ENCODE measurements at places on chromosomes 1 and 21.

- no peak overlapping the region for H3K4me3 ChIP-seq
- no peak for DNase-seq
- H3K36me3 ChIP-seq, result no peaks in the 10 kb centered on the region
Measured at GRCh38 chr1:171196351-171196750, 11.3 kb downstream of the FMO2 start.

DNA sequence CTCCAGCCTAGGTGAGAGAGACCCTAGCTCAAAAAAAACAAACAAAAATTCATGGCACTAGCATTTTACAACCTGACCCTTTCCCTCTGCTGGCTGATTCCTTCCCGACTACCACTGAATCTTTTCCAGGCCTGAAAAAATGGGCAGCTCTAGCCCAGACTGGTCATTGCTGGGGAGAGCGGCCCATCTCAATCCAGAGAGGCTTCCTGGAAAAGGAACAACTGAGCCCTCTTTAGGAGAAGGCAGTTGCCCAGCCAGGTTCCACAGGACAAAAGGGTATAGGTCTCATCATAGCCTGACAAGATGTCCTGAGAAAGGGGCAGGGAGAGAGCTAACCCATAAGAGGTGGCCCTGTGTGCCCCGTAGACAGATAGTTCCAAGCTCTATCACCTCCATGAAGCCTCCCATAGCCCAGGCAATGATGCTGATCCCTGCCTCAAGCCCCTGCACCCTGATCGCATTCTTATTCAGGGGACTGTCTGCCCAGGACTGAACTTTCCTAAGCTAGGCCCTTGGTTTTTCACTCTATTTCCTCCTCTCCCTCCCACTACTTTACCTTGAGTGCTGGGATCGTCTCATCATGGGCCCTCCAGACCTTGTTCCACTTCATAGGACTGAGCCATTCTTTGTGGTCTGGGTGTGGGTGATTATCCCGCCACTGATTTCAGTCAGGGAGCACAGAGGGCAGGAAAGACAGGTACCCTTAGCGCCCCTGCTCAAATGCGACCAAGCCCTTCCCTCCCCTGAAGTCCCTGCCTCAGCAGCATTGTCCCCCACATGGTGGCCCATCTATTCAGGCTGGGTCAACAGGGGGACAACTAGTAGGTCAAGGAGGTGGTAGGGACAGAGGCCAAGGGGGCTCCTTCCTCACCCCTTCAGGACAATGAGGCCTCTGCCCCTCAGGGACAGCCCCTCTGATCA is 18.2 kb downstream of the RHBG start:
- H3K36me3 ChIP-seq, result no peaks in the 10 kb centered on the region
- H3K4me3 ChIP-seq, result peak overlapping the region; percentile 30
- H3K27ac ChIP-seq, result no peak overlapping the region
- no peak for DNase-seq
- H3K4me1 ChIP-seq, result peaks cover 7% of the 10 kb centered on the region

DNA sequence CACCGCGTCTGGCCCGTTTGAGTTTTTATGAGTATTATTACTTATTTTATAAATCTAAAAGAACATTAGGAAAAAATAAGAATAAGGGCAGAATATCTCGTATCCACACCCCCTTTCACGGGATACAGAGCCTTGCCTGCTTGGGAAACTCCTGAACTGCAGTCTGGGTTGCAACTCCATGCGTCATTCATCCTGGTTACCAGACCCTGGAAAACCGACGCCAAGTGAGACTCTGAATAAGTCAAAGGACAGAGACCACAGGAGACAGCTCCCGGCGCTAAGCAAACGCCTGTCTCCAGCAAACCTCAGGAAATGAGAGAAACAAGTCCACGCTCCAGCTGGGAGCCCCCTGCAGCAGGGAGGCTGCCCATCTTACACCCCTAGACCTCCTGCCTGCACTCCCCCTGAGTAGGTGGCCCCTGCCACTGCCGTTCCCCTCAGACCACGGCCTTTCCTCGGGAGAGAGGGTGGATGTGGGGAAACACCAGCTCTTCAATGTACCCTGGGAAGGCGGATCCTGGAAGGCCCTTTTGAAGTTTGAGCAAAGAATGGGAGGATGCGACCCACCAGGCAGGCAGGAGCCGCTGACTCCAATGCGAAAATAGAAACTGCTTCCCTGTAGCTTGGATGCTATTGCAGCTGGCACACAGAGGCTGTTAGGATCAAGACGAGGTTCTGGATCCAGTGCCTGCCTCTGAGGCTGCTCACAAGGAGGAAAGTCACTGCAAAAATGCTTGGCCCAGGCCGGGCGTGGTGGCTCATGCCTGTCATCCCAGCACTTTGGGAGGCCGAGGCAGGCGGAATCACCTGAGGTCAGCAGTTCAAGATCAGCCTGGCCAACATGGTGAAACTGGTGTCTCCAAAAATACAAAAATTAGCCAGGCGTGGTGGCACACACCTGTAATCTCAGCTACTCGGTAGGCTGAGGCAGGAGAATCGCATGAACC is 37.7 kb upstream of the GPR157 start:
- H3K36me3 ChIP-seq, result no peaks in the 10 kb centered on the region
- peaks cover 45% of the 10 kb centered on the region for H3K4me1 ChIP-seq
- H3K27ac ChIP-seq, result peak overlapping the region; percentile 15
- DNase-seq, result no peak
- no peaks in the 10 kb centered on the region for H3K27me3 ChIP-seq

DNA sequence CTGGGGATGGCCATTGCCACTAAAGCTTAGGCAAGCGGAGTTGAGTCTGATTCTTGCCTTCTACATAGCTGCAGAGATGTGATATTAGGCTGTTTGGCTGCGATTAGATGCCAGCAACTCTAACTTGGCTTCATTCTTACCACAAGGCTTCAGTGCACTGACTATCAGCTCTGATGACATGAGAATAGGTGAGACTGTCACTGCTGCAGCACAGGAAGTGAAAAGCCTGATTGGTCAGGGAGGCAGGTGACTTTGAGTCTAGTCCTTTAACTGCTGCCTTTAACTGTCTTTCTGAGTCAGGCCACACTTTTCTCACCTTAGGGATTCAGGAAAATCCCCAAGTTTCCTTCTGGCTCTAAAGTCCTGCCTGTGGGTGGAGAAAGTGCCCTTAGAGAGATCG is 14.1 kb upstream of the PLXNA2 start:
- no peak overlapping the region for H3K27ac ChIP-seq
- no peaks in the 10 kb centered on the region for H3K4me1 ChIP-seq
- H3K4me3 ChIP-seq, result no peak overlapping the region
- no peaks in the 10 kb centered on the region for H3K27me3 ChIP-seq

DNA sequence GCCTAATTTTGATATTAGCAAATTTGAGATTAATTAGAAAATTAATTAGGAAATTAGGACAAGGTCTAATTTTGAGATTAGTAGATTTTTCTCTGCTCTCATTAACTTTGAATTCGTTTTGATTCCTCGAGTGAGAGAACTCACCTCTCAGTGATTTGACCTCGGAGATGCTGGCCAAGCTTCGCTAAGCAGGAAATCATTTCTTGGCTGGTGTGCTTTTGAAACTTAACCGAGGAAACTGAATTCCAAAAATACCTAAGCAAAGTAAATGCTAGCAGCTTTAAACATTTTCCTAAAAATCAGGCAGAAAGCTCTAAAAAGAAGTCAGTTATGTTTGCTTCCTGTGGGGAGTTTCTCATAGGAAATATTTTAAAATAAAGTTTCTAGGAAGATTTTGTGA is 34.9 kb downstream of the CDC14A start:
- H3K4me3 ChIP-seq, result no peak overlapping the region
- DNase-seq, result no peak
- peaks cover 9% of the 10 kb centered on the region for H3K36me3 ChIP-seq
- no peaks in the 10 kb centered on the region for H3K27me3 ChIP-seq

DNA sequence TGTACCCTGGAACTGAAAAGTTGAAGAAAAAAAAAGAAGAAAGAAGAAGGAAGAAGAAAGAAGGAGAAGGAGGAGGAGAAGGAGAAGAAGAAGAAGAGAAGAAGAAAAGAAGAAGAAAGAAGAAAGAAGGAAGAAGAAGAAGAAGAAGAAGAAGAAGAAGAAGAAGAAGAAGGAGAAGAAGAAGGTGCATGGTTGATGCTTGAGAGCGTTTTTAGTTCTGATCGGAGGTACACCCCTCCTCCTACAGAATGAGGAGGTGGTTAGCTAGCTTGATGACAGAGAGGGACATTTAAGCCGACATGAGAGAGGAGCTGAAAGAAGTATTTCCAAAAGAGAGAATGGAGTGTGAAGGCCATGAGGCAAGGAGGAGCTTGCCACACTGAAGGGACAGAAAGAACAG is 5.6 kb upstream of the ZNF362 start:
- no peaks in the 10 kb centered on the region for H3K36me3 ChIP-seq
- peaks cover 16% of the 10 kb centered on the region for H3K4me1 ChIP-seq
- H3K27me3 ChIP-seq, result no peaks in the 10 kb centered on the region
- no peak overlapping the region for H3K27ac ChIP-seq

- no peaks in the 10 kb centered on the region for H3K4me1 ChIP-seq
- DNase-seq, result peak; percentile 11
- no peaks in the 10 kb centered on the region for H3K27me3 ChIP-seq
- no peaks in the 10 kb centered on the region for H3K36me3 ChIP-seq
Measured at GRCh38 chr1:182347019-182347418, 44.6 kb downstream of the GLUL start.

DNA sequence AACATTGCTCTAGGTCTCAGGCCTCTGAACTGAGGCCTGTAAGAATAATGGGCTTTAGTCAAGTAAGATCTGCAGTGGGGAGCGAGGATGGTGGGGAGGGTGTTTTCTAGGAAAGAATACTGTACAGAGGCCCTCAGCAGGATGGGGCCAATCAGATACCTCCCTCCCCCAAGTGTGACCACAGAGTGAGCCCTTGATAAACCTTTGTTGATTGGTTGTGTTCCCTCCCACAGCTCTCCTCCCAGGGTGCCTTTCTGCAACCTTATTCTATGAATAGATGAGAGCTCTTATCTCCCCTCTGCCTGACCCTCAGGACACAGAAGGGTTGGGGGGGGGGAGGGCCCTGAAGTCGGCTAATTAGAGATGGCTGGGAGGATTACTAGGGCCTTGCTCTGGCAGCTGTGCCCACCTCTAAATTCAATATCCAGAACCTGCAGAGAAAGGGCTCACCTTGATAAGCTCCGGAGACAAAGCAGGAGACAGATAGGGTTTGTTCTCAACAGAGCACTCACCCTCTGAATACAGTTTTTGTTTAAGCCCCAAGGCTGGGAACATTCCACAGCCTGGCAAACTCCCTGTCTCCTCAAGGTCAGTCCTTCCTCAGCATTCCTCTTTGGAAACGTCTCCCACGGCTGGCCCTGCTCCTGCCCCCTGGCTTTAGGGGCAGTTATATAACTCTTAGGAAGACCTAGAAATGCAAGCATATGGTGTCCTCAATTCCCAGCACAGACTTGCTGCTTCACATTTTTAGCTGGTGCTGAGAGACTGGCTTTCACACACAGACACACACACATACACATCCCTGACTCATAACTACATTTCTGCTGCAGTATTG is 42.9 kb downstream of the ATP1A1 start:
- DNase-seq, result no peak
- H3K27ac ChIP-seq, result peak overlapping the region; percentile 10
- peaks cover 29% of the 10 kb centered on the region for H3K4me1 ChIP-seq
- H3K27me3 ChIP-seq, result no peaks in the 10 kb centered on the region
- no peaks in the 10 kb centered on the region for H3K36me3 ChIP-seq
- H3K4me3 ChIP-seq, result no peak overlapping the region

DNA sequence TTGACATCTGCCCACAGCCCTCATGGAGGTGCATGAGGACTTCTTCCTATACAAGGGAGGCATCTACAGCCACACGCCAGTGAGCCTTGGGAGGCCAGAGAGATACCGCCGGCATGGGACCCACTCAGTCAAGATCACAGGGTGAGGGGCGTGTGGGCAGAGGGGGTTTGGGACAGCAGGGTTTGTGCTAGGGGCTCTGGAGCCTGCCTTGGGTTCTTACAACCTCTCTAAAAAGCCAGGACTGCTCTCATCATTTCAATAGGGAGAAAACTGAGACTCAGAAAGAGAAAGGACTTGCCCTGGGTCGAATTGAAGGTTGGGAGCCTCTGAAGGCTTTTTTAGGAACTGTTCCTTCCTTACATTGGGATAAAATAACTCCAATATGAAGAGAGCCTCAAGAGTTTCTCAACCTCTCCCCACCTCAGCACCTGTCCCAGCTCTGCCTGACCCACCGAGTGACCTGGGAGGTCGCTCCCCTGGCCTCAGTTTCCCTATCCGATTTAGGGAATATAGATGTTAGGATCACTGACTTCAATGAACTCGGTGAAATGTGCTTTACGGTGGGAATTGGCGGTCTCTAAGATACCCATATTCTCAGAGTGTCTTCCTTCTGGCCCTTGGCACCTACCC is 9.5 kb downstream of the TINAGL1 start:
- H3K27me3 ChIP-seq, result peaks cover 4% of the 10 kb centered on the region
- no peak overlapping the region for H3K4me3 ChIP-seq
- no peaks in the 10 kb centered on the region for H3K36me3 ChIP-seq
- DNase-seq, result no peak

- H3K36me3 ChIP-seq, result no peaks in the 10 kb centered on the region
- no peaks in the 10 kb centered on the region for H3K27me3 ChIP-seq
- H3K4me1 ChIP-seq, result no peaks in the 10 kb centered on the region
- DNase-seq, result no peak
Measured at GRCh38 chr1:110903853-110904500, 31.0 kb downstream of the CD53 start.

- H3K36me3 ChIP-seq, result no peaks in the 10 kb centered on the region
- H3K27ac ChIP-seq, result peak overlapping the region; percentile 45
- H3K4me3 ChIP-seq, result peak overlapping the region; percentile 63
- H3K4me1 ChIP-seq, result peaks cover 64% of the 10 kb centered on the region
Measured at GRCh38 chr1:183807549-183808168, 2.7 kb downstream of the RGL1 start.

DNA sequence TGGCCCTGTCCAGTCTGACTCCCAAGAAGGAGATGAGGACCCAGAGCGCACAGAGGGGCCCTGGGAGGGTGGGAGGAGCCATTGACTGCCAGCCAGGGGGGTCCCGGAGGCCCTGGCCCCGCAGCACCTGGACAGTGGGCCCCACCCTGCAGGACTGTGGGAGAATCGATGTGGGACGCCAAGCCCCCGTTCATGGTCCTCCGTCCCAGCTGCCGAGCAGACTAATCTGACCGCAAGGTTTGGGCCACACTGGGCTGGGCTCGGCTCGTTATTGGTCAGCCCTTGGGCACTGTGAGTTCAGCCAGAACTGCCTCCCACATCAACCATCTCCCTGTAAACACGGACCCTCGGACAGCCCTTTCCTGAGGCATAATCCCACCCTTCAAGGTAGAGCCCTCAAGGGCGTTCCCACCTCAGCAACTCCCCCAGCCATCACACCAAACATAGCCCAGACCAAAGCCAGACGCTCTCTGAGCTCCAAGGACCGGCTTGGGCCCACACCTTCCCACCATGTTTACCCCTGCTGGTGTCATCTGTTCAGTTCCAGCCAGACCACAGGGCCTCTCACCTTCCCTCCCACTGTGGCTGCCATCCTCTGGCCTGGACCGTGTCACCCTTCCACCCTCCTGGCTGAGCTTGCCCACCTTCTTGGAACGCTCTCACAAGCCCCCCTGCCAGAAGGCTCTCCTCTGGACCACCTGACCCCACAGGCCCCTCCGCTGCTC is 16.2 kb upstream of the POFUT2 start:
- H3K4me1 ChIP-seq, result peaks cover 47% of the 10 kb centered on the region
- DNase-seq, result peak; percentile 67
- no peak overlapping the region for H3K4me3 ChIP-seq
- no peak overlapping the region for H3K27ac ChIP-seq
- no peaks in the 10 kb centered on the region for H3K36me3 ChIP-seq
- H3K27me3 ChIP-seq, result peaks cover 6% of the 10 kb centered on the region
